ENCODE measurements at places on chromosomes 2 and 18. TPM values are rescaled to one million over a fixed set of nuclear protein-coding genes. Genes with fewer than 3 reads are reported as not detected.

PKP4 gene
- 72.1 TPM for total RNA-seq

ARHGEF33 gene
- total RNA-seq: 0.19 TPM

DNA sequence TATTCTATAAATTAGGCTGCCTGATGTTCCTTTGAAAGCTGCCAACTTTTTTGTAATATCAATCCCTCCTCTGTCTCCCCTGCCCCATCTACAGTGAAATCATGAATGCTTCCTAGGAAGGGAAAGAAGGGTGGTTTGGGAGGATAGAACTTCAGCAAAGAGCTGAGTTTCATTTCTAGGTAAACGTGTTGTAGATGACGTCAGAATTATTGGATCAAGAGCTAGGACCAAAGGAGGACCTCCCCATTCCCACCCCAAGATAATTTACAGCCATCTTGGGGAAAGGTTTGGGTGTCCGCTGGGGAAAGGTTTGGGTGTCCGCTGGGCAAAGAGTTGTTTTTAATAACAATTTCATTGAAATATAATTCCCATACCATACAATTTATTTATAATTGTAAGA lies 11.2 kb upstream of the ANKRD53 start:
- DNase-seq: no peak

- DNase-seq: no peak
These were observed 31.0 kb downstream of the CELF4 start for GRCh38 chr18:37534627-37535026.

- DNase-seq: no peak
These were observed 72.3 kb downstream of the AFF3 start for GRCh38 chr2:100070078-100070477.

DNA sequence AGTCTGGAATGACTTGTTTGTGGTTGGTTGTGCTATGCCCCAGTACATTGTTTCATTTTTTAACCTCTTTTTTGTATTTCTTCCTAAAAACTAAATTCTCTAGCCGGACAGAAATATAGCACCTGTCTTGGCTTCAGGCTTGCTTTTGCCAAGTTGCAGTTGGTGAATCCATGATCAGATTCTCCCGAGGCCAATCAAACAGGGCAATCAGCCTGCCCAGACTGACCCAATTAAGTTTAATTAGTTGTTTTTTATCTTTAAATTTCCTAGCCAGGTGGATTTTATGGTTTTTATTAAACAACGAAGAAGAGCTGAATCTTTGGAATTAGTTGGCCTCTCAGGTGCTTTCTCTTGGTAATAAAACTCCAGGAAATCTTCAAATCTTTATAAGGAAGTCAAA lies 162.1 kb downstream of the CPS1 start:
- DNase-seq: no peak

All from neural progenitor cell (in vitro differentiated cells).